Activated naive CD8-positive, alpha-beta T cell treated with anti-CD3 and anti-CD28 coated beads, Interleukin-2, amount 10 ng/mL, durations not matched to agents 7 days and 5 days (primary cell): ENCODE measurements at places on chromosomes 2 and 18.

DNA sequence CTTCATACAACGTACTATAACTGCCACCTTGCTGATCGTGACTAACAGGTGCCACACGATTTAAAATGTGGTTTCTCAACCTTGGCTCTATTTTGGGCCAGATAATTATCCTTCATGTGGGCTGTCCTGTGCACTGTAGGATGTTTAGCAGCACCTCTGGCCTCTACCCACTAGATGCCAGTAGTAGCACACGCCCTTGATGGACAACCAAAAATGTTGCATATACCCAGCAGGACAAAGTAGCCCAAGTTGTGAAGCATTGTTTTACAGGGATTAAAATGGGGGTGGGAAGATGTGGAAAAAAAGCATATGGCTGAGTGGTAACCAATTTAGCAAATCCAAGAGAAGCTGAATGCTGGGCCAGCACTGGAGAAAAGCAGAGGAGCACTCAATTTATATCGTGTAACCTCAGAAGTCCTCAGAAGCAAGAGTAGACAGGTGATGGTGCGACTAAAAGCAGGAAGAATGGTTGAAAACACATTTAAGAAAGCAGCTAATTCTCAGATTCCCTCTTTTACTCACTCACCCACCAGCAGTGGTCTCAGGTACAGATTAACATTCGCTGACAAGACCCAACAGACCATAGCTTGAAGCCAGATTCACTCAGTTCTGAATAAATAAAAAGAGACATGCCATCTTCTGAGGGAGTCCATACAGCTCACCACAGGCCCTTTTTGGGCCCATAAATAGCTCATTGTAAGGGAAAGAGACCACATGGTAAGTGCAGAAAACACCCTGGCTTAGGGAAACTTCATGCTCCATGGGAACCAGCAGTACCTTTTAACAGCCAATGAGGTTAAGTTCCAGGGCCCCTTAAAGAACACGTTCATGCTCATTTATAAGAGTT lies 50.6 kb downstream of the RAPH1 start:
- DNase-seq, result peak; percentile 32

- no peak for DNase-seq
Measured at GRCh38 chr2:13201924-13202323, 485.2 kb downstream of the TRIB2 start.

DNA sequence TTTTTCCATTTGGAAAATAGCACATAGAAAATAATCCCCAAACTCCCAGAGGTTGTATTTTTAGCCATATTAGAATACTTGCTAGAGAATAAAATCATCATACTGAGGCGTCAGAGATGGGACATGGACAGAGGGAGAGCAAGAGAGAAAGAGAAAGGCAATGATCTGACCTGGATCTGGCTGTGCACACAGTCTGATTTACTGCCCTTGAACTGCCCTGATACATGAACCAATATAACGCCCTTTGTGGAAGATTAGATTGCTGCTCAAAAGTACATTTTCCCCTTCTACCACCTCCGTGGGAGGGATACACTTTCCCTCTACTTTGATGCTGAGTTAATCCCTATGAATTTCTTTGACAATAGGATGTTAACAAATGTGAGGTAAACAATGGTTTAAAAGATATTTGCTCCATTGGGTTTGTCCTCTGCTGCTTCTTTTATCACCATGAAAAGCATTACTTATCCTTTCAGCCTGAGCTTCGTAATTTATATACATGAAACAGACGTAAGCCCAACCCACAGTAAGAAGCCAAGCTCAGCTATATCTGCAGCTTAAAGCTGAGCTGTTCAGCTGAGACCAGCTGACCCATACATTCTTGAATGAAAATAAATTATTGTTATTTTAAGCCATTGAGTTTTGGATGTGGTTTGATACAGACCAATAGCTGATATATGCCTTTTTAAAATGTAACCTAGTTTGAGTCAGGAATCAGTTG lies 1664.6 kb upstream of the CELF4 start:
- DNase-seq, result no peak

DNA sequence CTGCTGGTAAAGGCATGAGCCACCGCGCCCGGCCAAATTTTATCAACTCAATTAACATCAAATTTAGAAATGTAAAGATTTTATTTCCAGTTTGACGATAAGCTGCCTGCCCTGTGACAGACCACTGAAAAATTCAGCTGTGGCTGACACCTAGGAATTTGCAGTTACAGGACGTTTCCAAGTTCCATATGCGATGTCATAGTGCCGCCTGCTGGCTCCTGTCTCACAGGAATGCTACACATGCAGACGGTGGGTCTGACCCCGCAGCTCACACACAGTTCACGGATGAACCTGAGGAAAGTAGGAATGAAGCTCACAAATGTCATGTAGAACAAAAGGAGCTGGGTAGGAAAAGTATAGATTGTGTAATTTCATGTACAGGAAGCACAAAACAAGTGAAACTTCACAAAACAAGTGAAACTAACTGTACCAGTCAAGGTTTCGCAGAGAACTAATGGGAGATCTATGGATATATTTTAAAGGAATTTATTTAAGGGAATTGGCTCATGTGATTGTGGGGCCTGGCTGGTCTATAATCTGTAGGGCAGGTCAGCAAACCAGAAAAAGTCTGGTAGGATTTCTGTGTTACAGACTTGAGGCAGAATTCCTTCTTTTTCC lies 13.2 kb upstream of the SEH1L start:
- peak; percentile 74 for DNase-seq

GRCh38 chr2:239642406-239643004 lies 241.7 kb upstream of the HDAC4 start:
- no peak for DNase-seq

DNA sequence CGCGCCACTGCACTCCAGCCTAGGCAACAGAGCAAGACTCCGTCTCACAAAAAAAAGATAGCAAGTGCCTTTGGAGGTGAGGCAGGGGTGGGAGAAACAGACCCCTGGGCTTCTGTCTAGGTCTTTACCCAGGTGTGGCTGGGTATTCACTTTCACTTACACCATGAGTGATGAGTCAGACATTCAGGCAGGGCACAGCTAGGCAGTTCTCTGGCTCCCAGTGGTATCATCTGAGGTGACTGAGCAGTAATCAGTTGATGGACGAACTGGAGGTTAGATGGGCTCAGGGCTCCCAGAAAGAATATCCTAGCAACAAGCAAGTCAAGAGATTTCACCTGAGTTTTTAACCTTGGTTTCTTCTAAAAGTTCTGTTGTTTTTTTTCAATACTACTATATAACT lies 107.0 kb upstream of the RAB6C start:
- DNase-seq, result no peak

GRCh38 chr18:25284861-25285550 lies 67.0 kb downstream of the ZNF521 start:
- no peak for DNase-seq

- no peak for DNase-seq
Measured at GRCh38 chr2:119760237-119760955, 674 bp downstream of the PTPN4 start.

GRCh38 chr18:76391038-76391437 lies 104.0 kb downstream of the ZNF516 start:
- DNase-seq, result no peak

GRCh38 chr18:79754022-79754761 lies 43.5 kb upstream of the KCNG2 start:
- DNase-seq, result peak; percentile 16

DNA sequence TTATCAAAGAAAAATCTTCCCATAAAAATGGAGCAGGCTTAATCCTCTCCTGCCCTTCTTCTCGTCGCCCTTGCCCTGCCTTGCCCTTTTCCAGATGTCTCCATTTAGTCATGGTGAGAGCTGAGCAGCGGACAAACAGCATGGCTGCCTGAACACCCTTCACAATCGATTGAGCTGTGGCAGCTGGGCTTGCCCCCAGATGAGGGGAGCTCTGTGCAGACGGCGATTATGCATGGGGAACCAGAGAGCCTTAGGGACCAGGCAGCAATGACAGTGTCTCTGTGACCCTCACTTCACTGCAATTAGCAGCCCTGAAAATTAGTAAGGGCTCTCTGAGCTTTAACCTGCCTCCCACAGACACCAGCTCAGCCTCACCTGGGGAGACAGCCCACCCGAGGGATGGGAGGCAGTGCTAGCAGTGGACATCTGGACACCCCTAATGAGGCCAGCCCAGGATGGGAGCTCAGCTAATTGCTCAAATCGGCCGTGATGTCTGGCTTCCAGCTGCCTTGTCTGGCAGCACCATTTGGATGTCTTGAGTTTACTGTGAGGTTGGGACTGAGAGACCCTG lies 365.7 kb downstream of the TNS1 start:
- no peak for DNase-seq

GRCh38 chr18:32271672-32272208 lies 81.9 kb downstream of the MEP1B start:
- no peak for DNase-seq

GRCh38 chr2:10447300-10447894 lies 730 bp downstream of the ODC1 start:
- DNase-seq, result no peak

DNA sequence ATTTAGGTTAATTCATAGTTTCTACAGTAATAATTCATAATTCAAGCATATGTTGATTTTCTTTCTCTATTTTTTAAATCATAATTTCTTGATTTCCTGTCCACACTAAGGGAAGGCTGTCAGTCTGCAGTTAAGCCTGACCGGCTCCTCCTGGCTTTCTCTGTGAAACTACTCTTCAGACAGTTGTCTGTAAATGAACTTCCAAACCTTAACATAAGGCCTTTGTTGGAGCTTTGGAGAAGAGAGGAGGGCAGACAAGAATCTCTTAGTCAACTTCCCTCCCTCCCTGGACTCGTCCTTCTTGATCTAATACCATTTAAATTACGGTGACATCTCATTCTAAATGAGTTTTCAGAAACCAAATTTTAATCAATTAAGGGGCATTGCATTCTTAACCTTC lies 404.1 kb upstream of the ST6GAL2 start:
- no peak for DNase-seq

GRCh38 chr18:39600894-39601293 lies 2035.3 kb upstream of the CELF4 start:
- DNase-seq, result no peak

DNA sequence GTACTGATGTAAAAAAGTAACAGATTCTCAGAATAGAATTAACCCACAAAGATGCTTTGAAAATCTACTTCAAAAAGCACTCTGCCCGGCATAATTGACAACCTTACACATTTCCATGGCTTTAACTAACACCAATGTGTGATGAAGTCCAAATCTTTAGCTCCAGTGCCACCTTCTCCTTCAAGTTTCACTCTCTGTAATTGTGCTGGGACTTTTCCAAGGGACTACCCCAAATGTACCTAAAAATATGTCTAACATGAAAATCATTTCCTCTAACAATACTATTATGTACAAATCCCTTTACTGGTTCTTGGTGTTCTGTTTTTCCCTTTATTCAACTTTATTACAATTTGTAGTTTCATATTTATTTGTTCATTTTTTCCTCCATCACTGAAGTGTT lies 20.6 kb upstream of the UBE2E3 start:
- DNase-seq, result no peak

- no peak for DNase-seq
Measured at GRCh38 chr2:9990736-9991135, 39.2 kb downstream of the GRHL1 start.

- DNase-seq, result no peak
Measured at GRCh38 chr2:219405958-219406860, 12.0 kb upstream of the DES start.

- no peak for DNase-seq
Measured at GRCh38 chr2:63003351-63003750, 47.3 kb upstream of the OTX1 start.

DNA sequence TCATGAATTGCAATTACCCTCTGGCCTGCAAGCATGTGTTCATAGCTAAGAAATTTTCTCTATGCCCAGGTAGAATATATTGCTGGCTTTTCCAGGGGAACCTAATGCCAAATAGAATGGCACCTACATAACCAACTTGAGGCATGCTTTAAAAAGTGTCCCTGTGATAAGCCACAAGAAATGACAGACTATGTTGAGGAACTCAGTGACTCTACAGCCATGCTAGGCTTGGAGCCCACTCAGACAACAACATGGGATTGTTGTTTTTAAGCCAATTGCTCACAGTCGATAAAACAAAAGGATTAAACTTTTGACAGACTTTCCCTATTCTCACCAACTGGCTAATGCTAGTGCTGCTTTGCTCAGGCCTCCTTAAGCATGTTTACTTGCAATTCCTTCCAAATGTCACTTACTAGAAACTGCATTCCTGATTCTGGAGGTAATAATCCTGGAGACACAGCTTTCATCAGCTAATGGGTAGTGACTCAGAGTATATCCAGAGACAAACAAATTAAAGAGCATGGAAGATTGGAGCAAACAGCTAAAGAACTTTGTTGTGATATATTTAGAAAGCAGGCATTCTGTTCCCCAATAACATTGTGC lies 249.0 kb downstream of the SLC8A1 start:
- DNase-seq, result no peak

GRCh38 chr2:181847702-181848101 lies 43.8 kb upstream of the ITPRID2 start:
- no peak for DNase-seq

- DNase-seq, result no peak
Measured at GRCh38 chr2:106115250-106115649, 78.9 kb downstream of the UXS1 start.

GRCh38 chr2:238027058-238027457 lies 33.7 kb upstream of the SCLY start:
- no peak for DNase-seq

GRCh38 chr18:10771053-10771709 lies 245.4 kb downstream of the NAPG start:
- no peak for DNase-seq

GRCh38 chr18:21955757-21956652 lies 213.4 kb upstream of the GATA6 start:
- peak; percentile 79 for DNase-seq

- DNase-seq, result no peak
Measured at GRCh38 chr18:59672235-59672711, 24.9 kb downstream of the CCBE1 start.

DNA sequence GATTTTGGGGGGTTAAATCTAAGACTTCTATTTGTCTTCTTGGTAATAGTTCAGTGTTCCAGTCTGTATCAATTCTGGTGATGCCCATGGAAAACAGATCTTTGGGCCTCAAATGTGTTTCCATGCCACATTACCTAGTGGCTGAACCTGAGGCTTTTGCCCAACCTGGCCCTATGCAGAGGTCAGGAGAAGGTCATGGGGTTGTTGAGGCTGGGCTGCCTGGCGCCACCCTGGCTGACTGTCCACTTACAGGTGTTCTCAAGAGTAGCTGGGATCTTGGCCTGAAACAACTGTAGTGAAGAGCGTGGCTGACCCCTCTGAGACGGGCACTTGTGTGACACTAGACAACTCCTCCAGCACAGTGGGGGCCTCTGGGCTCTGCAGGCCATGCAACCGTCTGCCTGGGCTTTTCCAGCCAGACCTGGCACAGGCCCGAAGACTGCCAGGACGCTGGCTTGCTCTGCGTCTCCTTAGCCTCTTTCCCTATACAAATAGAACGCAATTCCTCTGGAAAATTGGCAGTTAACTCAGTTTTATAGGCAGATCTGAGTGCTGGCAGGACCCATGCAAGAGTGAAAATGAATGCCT lies 127.8 kb downstream of the TRIM43 start:
- no peak for DNase-seq

DNA sequence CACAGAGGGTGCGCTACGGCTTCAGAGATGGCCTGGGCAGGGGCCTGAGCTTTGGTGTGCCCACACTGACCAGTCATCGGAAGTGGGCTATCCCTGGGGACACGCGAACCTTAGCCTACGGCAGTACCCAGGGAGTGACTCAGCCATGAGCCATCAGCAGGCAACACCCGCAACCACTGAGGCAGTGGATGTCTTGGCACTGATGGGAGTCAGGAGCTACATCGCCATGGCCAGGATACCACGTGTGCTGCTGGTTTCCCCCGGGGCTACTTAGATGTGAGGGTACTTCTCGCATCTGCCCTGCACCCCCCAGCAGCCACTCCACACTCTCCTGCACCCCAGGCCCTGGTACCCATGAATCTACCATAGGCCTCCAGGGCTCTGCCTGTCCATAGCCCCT lies 12.8 kb upstream of the HPCAL1 start:
- DNase-seq, result no peak
